GM06990 (cell line): ENCODE measurements at places on chromosomes 2 and 18.

GRCh38 chr2:105384216-105384615, 14.6 kb downstream of the FHL2 start:
- no peak for DNase-seq

- DNase-seq, result no peak
These were observed 29.0 kb downstream of the IMPA2 start for GRCh38 chr18:12010187-12010802.

DNA sequence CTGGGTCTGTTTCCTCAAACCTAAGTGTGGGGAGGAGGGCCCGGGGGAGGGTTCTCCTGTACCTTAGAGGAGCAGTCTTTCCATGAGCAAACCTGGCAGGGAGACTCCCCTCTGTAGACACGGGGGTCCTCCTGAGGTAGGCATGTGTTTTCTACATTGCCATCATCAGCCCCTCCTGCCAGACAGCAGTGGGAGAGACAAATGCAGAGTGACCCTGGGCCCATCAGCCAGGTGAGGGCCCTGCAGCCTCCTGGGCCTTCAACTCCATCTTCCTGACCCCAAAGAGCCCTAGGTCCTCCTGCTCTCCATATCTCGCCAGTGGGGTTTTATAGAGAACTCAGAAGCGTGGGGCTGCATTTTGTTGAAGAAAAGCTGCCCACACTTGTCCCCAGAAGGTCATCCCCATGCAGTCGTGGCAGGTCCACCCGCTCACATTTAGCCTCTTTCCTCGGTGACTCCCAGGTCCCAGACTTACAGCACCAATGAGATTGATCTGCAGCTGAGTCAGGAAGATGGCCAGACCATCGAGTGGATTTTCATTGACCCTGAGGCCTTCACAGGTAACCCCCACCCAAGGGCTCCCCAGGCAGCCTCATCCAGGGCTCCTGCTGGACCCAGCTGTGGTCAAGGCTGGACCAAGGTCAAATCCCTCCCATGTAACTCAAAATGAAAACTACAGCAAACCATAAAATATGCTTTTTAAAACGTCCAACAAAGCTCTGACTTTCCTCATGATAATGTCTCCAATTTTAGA, 2.6 kb downstream of the CHRNG start:
- DNase-seq, result no peak

- no peak for DNase-seq
These were observed 244.4 kb upstream of the REV1 start for GRCh38 chr2:99734236-99734635.

DNA sequence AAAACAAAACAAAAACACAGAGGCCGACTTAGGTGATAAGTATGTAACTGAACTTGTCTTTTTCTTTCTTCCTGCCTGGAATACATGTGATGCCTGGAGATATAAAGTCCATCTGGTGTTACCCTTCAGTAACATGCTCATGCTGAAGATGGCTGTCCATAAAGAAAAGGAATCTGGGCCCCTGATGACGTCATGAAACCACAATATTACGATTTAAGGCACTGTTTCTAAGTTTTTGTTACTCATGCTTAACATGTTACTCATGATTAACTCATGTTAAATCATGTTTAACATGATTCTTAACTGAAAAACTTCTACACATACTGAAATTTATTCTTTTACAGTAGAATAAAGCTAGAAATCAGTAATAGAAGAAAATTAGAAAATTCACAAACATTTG, 49.0 kb downstream of the STRADB start:
- DNase-seq, result no peak
